H4 (cell line): ENCODE measurements at places on chromosomes 2 and 18. TPM values are rescaled to one million over a fixed set of nuclear protein-coding genes. Genes with fewer than 3 reads are reported as not detected.

The DPP4 gene
- total RNA-seq: not detected in 2 replicates

The WDR54 gene
- 32.6 and 43.4 TPM in 2 replicates for total RNA-seq

The CBLN2 gene
- 15.2 and 16.5 TPM in 2 replicates for total RNA-seq

The RDH14 gene
- total RNA-seq: 19.8 and 22.8 TPM in 2 replicates

The QPCT gene
- total RNA-seq: 0.90 TPM in 1 of 2 replicates, not detected in the other

The POTEF gene
- 1.9 and 2.1 TPM in 2 replicates for total RNA-seq

The CDH2 gene
- 29.8 and 32.5 TPM in 2 replicates for total RNA-seq
